ENCODE measurements at places on chromosomes 5 and 9. TPM values are rescaled to one million over a fixed set of nuclear protein-coding genes. Genes with fewer than 3 reads are reported as not detected.
A peak's percentile ranks its signal among the peaks of the same experiment; 100 is the strongest.

DNA sequence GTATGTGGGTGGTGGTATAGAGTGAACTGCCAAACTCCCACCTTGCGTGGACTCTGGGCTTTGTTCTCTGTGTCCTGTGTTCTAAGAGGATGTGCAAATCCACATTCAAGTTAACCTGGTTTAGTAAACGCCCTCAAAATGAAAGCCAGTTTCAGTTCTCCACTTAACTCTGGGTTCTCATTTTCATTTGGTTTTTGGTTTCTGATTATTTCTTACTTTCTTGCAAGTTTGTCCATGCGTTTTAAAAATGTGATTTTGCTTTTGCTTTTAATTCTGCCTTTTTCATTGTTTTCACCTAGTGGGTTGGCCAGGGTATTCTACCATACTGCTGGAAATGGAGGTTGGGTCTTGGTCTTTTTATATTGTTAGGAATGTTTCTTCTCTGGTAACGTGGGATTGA, 38.2 kb downstream of the GALNT10 start:
- DNase-seq = no peak

Gene HTR4
- total RNA-seq = 0.70 TPM

DNA sequence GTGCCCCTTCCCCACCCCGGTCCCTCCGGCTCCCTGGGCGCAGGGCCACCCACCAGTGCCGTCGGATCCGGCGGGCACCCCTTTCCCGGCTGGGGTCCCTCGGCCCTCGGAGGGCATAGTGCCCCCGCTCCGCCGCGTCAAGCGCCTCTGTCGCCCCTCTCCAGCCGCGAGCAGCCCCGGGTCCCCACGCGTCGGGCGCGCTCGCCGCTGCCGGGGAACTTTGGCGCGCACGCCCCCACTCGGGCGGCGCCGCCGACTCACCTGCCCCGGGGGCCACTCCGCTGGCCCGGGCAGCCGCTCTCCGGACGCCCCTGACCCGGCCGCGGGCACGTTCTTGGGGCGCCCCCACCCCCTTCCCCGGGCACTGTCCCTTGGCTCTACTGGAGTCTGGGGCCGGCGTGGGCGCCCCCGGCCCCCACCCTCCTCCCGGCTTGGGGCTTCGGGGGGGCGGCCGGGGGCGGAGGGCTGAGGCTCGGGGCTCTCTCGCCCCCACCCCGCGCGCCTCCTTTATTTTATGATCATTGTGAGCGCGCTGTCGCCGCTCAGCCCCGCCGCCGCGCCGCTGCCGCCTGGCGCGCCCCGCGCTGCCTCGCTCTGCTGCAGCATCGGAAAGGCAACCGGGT, 1.1 kb upstream of the FAM78A start:
- DNase-seq = no peak

GRCh38 chr9:35254984-35255857, 93.4 kb downstream of the UNC13B start:
- DNase-seq = no peak

Gene ARL10
- 11.4 TPM for total RNA-seq

DNA sequence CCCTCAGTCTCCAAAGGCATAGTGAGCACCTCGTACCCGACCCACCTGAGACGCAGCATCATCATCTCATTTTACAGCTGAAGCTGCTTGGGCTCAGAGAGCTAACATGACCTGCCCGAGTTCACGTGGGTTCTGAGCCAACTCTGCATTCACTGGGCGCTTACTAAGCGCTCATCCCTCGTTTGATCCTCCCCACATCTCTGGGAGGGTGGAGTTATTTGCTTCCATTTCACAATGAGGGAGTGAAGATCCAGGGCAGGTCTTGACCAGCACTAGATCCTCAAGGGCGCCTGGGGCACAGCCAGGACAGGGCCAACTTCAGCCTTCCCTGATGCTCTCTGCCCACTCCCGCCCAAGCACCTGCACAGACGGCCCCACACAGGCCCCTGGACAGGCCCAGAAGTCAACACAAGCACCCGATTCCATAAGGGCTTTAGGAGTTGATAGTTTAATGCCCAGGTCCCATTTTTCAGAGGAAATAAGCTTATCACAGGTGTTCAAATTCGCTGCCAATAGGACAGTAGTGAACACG, 80.8 kb downstream of the HRH2 start:
- DNase-seq = no peak

Gene ACER2
- total RNA-seq = 4.1 TPM

DNA sequence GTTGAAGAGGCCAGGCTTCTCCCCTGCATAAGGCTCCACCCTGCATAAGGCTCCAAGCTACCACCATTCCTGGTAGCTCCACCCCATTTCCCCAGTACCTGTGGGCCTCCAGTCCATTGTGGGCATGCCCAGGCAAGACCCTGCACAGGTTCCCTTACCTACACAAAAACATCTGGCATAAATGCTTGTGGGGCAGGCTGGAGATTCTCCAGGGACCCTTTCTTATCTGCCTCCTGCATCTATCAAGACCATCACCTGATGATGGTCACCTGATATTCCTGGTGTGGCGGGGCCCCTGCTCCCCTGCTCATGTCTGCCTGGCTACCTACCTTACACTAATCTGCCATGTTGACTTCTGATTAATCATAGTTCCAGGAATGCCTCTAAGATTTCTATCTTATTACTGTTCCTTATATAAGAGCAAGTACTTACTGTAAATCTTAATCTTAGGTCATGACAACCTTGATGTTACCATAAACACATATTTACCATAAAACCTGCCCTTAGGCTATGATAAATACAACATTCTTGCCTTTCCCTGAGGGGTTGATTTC, 41.0 kb downstream of the FGD3 start:
- no peak for DNase-seq

GRCh38 chr5:6342689-6343315, 35.5 kb downstream of the MED10 start:
- no peak for DNase-seq

Gene IL33
- total RNA-seq = 18.6 TPM

DNA sequence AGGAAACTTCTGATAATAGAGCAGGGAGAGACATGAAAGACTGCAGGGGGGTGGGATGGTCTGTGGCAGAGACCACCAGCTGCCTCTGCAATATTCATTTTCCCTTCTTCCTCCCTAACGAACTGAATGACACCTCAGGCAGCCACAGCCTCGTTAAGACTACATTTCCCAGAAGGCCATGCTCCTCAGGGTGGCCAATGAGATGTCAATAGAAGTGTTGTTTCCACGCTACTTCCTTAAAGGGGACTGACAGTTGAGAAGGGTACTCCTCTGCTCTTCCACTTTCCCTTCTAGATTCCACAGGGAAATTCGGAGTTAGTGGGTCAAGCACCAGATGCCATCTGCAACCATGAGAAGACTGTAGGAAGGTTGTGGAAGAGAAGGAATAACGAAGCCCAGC, 52.0 kb upstream of the DAPK1 start:
- DNase-seq = no peak

Gene CCDC192
- not detected for total RNA-seq

Gene ADAMTS19
- total RNA-seq = 0.40 TPM

GRCh38 chr5:1963358-1963757, 80.6 kb upstream of the IRX4 start:
- DNase-seq = peak; percentile 38

Data from cardiac septum (tissue), 1 donor.